Cardiac muscle cell (in vitro differentiated cells and primary cell): ENCODE measurements at places on chromosomes 6 and 20. TPM values are rescaled to one million over a fixed set of nuclear protein-coding genes. Genes with fewer than 3 reads are reported as not detected.

TGM2 gene
- polyA plus RNA-seq = 119 and 192 TPM in 2 replicates

THBS2 gene
- 0.10 and 0.19 TPM in 2 replicates for polyA plus RNA-seq

DEFB113 gene
- not detected in 2 replicates for polyA plus RNA-seq

AGER gene
- 4.8 and 9.8 TPM in 2 replicates for polyA plus RNA-seq

GRCh38 chr6:42545226-42545773 is 18.5 kb upstream of the UBR2 start:
- H3K4me1 ChIP-seq = no peaks in the 10 kb centered on the region
- no peaks in the 10 kb centered on the region for H3K36me3 ChIP-seq
- H3K4me3 ChIP-seq = no peak overlapping the region
- H3K27ac ChIP-seq = no peak overlapping the region

- H3K36me3 ChIP-seq = peaks cover 12% of the 10 kb centered on the region
- H3K27me3 ChIP-seq = no peaks in the 10 kb centered on the region
- peaks cover 5% of the 10 kb centered on the region for H3K4me1 ChIP-seq
- H3K27ac ChIP-seq = peak within 1 kb of the TSS; percentile 82
- H3K4me3 ChIP-seq = peak within 1 kb of the TSS; percentile 68
These were observed at the start of gene IER3 for GRCh38 chr6:30744054-30744805. Gene IER3, minus strand, starts transcription at chr6:30744547. Its CDS starts 29 bp downstream, at chr6:30744518.

- no peak overlapping the region for H3K27ac ChIP-seq
- H3K36me3 ChIP-seq = no peaks in the 10 kb centered on the region
- no peak overlapping the region for H3K4me3 ChIP-seq
- no peaks in the 10 kb centered on the region for H3K4me1 ChIP-seq
- no peaks in the 10 kb centered on the region for H3K27me3 ChIP-seq
- DNase-seq = no peak
These were observed 15.7 kb upstream of the IGF2R start for GRCh38 chr6:159953091-159953601.

- peak overlapping the region; percentile 86 for H3K27ac ChIP-seq
- DNase-seq = no peak
- H3K36me3 ChIP-seq = no peaks in the 10 kb centered on the region
- H3K4me3 ChIP-seq = no peak overlapping the region
These were observed 39.4 kb downstream of the RREB1 start for GRCh38 chr6:7147051-7147671.

GRCh38 chr20:49964964-49965780 is 17.6 kb upstream of the SNAI1 start:
- H3K4me1 ChIP-seq = no peaks in the 10 kb centered on the region
- peak overlapping the region; percentile 53 for H3K27ac ChIP-seq
- peak; percentile 51 for DNase-seq
- H3K4me3 ChIP-seq = no peak overlapping the region

DNA sequence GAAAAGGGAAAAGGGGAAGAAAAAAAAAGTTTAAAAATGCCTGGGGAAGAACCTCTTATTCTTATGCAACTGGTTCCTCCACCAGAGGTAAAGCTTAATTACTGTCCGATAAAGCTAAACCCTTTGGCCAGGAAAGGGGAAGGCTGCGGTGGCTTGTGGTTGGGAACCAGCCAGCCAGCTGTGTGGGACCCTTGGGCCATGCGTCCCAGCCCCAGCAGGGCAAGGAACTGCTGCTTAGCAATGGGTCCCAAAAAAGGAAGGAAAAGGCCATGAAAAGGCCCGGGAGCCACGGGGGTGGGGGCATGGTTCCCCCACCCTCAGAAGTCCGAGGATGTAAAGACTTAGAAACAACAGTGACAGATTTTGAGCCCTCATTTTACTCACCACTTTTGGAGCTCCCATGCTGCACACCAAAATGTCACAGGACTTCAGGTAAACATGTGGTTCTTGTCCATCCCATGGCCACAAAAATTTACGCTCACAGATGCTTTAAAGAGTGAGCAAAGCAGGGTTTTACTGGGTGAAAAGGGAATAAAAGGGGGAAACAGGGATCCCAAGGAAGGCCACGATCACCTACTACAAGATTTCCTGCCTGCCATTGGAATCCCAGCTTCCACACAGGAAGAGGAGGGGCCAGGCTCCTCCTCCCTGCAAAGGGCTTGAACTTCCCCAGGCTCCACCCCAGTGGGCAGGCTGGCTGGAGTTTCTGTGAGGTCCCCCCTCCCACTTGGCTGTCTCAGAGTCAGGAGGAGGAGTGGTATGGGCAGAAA is 1234.7 kb upstream of the GJE1 start:
- H3K27me3 ChIP-seq = no peaks in the 10 kb centered on the region
- H3K4me1 ChIP-seq = no peaks in the 10 kb centered on the region
- H3K4me3 ChIP-seq = no peak overlapping the region
- H3K27ac ChIP-seq = no peak overlapping the region
- DNase-seq = no peak
- H3K36me3 ChIP-seq = no peaks in the 10 kb centered on the region

- H3K4me1 ChIP-seq = no peaks in the 10 kb centered on the region
- no peak overlapping the region for H3K27ac ChIP-seq
- no peaks in the 10 kb centered on the region for H3K36me3 ChIP-seq
- H3K4me3 ChIP-seq = no peak overlapping the region
- no peak for DNase-seq
- H3K27me3 ChIP-seq = peaks cover 7% of the 10 kb centered on the region
These were observed 283.8 kb upstream of the TSHZ2 start for GRCh38 chr20:52688345-52688744.

DNA sequence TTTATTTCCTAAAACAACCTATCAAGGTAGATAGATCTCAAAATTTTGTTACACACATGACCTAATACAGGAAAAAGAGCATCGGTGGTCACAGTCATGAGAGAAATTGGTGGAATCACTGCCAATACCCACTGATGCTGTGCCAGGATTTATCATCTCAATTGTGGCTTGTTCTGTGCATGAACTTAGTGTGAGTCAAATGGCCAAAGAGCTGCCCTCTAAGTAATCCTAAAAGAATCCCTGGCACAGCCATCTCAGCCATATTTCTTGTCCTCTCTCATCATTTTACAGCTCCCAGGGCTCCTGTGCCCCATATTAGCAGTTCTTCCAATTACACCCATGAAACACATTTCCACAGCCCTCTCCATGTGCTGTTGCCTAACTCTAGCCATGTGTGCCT is 6.1 kb downstream of the GSTA5 start:
- no peak for DNase-seq
- H3K27ac ChIP-seq = no peak overlapping the region
- H3K27me3 ChIP-seq = no peaks in the 10 kb centered on the region
- H3K4me1 ChIP-seq = no peaks in the 10 kb centered on the region
- no peaks in the 10 kb centered on the region for H3K36me3 ChIP-seq

DNA sequence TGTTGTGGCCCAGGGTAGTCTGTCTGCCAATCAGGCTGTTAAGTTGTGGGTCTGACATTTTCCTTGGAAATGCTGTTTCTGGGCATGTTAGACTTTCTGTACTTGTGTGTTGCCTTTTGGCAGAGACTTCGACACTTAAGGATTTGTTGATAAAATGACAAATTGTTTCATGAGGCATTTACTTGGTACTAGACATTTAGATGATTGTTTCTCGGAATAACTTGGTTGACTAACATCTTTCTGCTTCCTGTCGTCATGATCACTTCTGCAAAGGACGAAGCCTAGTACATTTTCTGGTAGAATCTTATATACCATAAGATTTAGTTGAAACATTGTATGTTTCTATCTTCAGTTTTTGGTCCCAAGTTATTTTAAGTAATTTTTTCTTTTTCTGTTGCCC is 34.1 kb downstream of the UTRN start:
- no peak overlapping the region for H3K27ac ChIP-seq
- no peak for DNase-seq
- no peak overlapping the region for H3K4me3 ChIP-seq
- peaks cover 16% of the 10 kb centered on the region for H3K4me1 ChIP-seq

DNA sequence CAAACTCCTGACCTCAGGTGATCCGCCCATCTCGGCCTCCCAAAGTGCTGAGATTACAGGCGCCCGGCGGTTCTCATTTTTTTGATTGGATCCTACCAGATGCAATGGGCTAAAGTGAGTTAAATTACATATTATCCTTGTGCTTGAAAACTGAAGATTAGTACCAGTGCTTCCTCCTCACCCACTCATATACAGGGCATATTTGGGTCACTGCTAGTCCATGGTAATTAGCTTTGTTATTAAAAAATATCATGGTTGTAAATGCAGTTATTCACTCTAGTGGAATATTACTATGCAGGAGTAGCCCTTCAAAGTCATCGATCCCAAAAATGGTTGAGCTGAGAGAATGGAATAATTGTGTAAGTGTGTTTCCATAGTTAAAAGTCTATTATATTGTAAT is 26.5 kb downstream of the ZNF292 start:
- no peak overlapping the region for H3K27ac ChIP-seq
- no peak overlapping the region for H3K4me3 ChIP-seq
- no peaks in the 10 kb centered on the region for H3K36me3 ChIP-seq
- no peak for DNase-seq
- H3K27me3 ChIP-seq = no peaks in the 10 kb centered on the region
- no peaks in the 10 kb centered on the region for H3K4me1 ChIP-seq

- no peaks in the 10 kb centered on the region for H3K36me3 ChIP-seq
- no peak overlapping the region for H3K4me3 ChIP-seq
These were observed 501.8 kb upstream of the SULF2 start for GRCh38 chr20:48287021-48287494.

DNA sequence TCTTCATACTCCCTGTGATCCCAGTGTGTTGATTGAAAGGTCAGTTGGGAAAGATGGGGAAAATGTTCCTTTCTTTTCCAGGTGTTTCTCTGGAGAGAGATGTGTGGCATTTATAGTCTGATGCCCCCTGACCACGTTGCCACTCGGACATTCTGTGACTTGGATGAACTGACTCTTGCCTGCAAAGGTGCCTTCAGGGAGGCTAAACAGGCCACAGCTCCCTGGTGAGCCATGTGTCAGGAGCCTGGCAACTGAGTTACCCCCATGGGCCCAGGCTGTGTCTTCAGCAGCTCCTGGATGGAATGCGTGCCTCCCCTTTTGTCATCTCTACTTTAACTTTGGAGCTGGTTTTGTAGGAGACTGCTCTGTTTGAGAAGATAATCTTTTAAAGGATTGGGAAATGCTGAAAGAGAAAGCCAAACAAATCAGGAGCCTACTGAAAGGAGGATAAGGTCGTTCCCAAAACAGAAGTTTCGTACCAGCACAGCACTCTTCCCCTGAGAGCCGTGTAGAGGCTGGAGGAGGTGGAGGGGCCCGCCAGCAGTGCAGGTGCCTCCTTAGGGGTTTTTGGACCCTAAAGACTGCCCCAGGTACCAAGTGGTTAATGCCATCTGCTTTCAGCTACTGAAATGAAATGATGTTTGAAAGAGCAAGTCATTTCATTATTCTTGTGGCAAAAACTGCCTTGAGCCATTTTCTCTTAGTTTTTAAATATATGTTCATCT is 322.8 kb downstream of the ZFAND3 start:
- H3K36me3 ChIP-seq = no peaks in the 10 kb centered on the region
- peak overlapping the region; percentile 55 for H3K27ac ChIP-seq
- no peak for DNase-seq
- no peak overlapping the region for H3K4me3 ChIP-seq
- no peaks in the 10 kb centered on the region for H3K27me3 ChIP-seq

DNA sequence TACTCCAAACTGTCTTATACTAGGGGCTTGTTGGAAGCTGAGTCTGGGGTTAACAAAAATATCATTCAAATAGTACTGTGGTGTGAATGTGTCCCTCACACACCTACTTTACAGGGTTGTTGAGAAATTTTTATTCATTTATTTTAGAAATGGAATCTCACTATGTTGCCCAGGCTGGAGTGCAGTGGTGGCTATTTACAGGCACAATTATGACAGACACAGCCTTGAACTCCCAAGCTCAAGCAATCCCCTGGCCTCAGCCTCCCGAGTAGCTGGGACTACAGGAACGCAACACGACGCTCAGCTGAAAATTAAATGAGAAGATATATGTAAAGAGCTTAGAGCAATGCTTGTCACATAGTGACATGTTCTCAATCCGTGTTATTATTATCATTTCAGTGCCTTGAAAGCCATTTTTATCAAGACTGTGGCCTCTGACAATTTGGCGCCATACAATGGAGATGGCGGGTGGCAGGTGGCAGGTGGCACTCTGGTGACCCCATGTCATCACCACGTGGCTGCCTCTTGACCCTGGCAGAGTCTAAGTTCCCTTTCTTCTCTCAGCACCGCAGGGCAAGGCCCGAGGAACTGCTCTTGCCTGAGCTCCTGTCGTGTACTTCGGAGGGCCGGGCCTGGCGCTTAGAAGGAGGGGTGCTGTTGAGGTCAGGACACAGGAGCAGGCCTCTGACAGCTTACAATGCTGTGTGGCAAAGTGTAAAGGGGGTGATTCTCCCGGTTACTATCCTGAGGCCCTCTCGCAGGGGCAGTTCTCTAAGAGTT is 64.5 kb downstream of the STX11 start:
- no peaks in the 10 kb centered on the region for H3K36me3 ChIP-seq
- DNase-seq = no peak
- no peak overlapping the region for H3K4me3 ChIP-seq
- peak overlapping the region; percentile 93 for H3K27ac ChIP-seq

DNA sequence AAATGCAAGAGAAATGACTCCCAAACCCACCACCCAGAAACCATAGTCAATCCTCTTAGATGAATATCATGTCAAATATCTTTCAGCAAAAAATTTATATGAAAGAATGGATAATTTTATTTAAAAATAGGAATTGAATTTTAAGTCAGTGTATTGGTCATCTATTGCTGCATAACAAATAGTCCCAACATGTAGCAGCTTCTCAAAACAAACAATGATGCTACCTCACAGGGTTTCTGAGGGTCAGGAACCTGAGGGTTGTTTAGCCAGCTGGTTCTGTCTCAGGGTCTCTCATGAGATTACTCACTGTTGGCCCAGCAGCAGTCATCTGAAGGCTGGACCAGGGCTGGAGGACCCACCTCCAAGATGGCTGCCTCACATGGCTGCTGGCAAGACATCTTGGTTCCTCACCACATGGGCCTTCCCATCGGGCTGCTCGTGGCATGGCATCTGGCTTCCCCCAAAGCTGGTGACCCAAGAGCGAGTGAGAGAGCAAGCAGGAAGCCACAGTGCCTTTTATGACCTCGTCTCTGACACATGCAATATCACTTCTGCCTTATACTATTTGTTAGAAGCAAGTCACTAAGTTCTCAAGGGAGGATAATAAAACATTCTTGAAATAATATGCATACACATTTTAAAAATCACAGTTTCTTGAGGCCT is 36.3 kb downstream of the BANF2 start:
- no peaks in the 10 kb centered on the region for H3K27me3 ChIP-seq
- no peaks in the 10 kb centered on the region for H3K4me1 ChIP-seq
- no peak for DNase-seq
- H3K36me3 ChIP-seq = no peaks in the 10 kb centered on the region
- H3K4me3 ChIP-seq = no peak overlapping the region
- H3K27ac ChIP-seq = no peak overlapping the region

GRCh38 chr20:61443443-61444126 is 191.5 kb downstream of the CDH4 start:
- no peak overlapping the region for H3K27ac ChIP-seq
- no peak overlapping the region for H3K4me3 ChIP-seq
- no peak for DNase-seq
- H3K36me3 ChIP-seq = no peaks in the 10 kb centered on the region
- no peaks in the 10 kb centered on the region for H3K4me1 ChIP-seq

GRCh38 chr6:13272131-13273046 is 55.9 kb downstream of the TBC1D7 start:
- H3K36me3 ChIP-seq = no peaks in the 10 kb centered on the region
- H3K4me1 ChIP-seq = peaks cover 15% of the 10 kb centered on the region
- no peaks in the 10 kb centered on the region for H3K27me3 ChIP-seq
